ENCODE measurements at places on chromosomes 6 and 20.

DNA sequence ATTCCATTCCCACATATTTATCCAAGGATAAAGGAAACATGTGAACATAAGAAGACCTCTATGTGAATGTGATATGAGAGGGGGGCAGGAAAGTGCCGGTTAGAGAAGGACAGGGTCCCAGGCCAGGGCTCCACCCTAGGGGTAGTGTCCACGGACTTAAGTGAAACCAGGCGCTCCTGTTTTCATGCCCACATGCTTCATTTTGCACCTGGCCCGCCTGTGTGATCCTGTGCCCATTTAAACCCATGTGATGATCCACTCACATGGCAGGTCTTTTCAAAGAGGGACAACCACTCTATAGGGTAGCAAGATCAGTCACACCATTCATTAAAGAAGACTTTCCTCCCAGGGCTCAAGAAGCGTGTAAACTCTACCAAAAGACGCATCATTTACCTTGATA lies 865.3 kb upstream of the GJE1 start:
- no peak for DNase-seq

DNA sequence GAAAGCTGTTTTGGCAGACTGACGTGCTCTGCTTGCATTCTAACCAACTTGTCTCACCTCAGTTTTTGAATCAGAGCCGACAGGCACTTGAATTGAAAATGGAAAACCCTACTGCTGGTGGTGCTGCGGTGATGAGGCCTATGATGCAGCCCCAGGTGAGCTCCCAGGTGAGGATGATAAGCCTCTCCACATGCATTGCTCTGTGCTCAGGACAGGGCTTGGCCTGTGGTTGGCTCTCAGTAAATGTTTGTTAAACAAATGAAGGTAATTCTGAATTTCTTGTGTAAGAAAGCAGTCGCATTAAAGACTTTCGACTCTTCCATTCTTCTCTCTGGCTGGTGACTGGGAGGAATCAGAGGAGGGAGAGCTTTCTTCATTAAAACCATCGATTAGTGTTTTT lies 136.3 kb downstream of the SULF2 start:
- no peak for DNase-seq

GRCh38 chr6:155483858-155484257 lies 28.2 kb upstream of the NOX3 start:
- DNase-seq, result no peak

- DNase-seq, result no peak
Measured at GRCh38 chr6:83117802-83118201, 50.3 kb downstream of the DOP1A start.

DNA sequence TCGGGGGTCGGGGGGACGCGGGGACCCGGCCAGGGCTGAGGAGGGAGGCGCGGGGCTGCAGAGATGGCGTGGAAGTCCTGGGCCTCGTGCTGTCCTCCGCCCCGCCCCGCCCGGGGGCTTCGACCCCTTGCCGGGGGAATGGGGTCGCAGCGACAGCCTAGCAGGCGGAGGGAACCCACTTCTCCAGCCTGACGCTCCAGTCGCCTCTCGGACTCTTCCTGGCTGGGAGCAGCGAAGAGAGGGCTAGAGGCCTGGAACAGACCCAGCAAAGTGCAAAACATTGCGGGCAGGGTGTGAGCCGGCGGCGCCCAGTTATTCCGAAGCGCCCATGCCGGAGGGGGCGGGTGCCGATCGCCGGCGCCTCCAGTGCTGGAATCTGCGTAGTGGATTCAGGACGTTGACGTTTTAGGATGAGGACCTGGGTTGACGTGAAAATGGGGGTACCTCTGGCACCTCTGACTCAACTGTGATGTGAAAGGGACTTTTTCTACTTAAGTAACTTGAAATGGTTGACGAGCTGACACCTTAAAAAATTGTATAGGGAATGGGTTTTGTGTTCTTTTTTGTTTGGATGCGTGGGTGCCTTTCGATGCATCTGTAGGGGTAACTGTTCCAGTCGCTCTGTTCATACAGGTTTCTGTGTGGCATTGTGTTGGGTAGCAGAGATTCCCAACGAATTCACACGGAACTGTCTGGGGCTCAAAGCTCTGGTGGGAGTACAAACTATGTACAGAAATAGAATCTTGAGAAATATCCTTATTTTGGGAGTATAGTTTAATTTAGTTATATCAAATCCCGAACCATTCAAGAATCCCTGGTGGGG lies 1.4 kb downstream of the SLC35F1 start:
- DNase-seq, result no peak

DNA sequence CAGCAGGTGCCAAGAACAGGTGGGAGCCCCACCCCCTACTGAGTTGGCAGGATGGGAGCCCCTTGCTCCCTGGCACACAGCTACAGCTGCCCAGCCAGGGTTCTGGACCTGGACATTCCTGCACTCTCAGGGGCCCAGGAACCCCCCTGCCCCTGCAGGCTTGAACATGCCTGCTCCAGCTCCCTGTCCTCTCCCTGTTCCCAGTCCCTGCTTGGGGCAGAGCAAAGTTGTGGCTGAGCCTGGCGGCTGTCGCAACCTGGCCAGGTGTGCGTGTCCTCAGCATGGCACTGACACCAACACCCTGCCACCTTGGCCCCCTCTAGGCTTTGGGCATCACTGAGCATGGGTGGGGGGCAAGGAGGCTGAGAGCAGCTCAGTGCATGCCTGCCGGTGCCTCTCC lies 491.2 kb upstream of the NOX3 start:
- DNase-seq, result no peak

DNA sequence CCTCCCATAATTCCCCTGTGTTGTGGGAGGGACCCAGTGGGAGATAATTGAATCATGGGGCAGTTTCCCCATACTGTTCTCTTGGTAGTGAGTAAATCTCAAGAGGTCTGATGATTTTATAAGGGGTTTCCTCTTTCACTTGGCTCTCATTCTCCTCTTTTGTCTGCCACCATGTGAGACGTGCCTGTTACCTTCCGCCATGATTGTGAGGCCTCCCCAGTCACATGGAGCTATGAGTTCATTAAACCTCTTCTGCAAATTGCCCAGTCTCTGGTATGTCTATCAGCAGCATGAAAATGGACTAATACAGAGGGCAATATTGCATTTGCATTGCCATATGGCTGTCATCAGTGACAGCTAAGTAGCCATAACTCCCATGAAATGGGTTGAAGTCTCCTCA lies 63.2 kb downstream of the ZNF217 start:
- DNase-seq, result no peak

- no peak for DNase-seq
Measured at GRCh38 chr20:32460231-32460630, 102.1 kb downstream of the ASXL1 start.

GRCh38 chr6:134094441-134094840 lies 42.0 kb upstream of the SLC2A12 start:
- DNase-seq, result no peak
